ENCODE measurements at places on chromosomes 4 and X.

- DNase-seq: no peak
Measured at GRCh38 chr4:188008377-188008776, 12.8 kb downstream of the ZFP42 start.

- no peak for DNase-seq
Measured at GRCh38 chr4:7879127-7879526, 60.5 kb downstream of the AFAP1 start.

- no peak for DNase-seq
Measured at GRCh38 chr4:53813998-53814397, 222.7 kb upstream of the LNX1 start.

DNA sequence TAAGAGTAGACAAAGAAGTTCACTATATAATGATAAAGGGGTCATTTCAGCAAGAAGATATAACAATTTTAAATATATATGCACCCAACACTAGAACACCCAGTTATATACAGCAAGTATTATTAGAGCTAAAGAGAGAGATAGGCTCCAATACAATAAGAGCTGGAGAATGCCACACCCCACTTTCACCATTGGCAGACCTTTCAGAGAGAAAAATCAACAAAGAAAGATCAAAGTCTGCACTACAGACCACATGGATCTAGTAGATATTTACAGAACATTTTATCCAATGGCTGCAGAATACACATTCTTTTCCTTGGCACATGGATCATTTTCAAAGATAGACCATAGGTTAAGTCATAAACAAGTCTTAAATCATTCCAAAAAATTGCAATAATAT, 479.7 kb upstream of the DIAPH2 start:
- DNase-seq: no peak

GRCh38 chrX:8913655-8914409, 112.6 kb upstream of the FAM9A start:
- no peak for DNase-seq

Data from NCI-H1436 (cell line).